ENCODE measurements at places on chromosomes 11 and 22.

- DNase-seq = no peak
Measured at GRCh38 chr11:130545449-130546072, 97.1 kb downstream of the ADAMTS15 start.

- DNase-seq = no peak
Measured at GRCh38 chr11:7516475-7516874, 2.7 kb downstream of the PPFIBP2 start.

- no peak for DNase-seq
Measured at GRCh38 chr11:8297781-8298440, 34.2 kb upstream of the LMO1 start.

DNA sequence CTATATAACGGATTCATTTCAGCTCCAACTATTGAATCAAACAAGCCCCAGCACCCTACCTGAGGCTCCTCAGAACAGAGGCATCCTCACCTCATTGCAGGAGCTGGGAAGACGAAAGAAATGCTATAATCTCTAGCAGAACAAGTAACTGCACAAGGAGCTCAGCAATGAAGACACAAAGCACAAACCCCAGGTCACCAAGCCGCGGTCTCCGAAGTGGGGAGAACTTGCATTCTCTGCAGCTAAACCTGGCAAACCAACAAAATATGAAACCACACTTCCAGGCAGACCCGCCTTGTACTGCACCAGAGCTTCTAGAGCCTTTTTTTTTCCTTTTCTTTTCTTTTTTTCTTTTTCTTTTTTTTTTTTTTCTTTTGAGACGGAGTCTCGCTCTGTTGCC lies 21.8 kb upstream of the CD5 start:
- no peak for DNase-seq

Measured in activated T-cell treated with anti-CD3 and anti-CD28 coated beads for 1 hour (primary cell).